ENCODE measurements at places on chromosomes 2 and 18. TPM values are rescaled to one million over a fixed set of nuclear protein-coding genes. Genes with fewer than 3 reads are reported as not detected.

- no peak for DNase-seq
Observed at GRCh38 chr2:64263315-64263714, 119.1 kb upstream of the PELI1 start.

Gene PRKAG3
- not detected for total RNA-seq

DNA sequence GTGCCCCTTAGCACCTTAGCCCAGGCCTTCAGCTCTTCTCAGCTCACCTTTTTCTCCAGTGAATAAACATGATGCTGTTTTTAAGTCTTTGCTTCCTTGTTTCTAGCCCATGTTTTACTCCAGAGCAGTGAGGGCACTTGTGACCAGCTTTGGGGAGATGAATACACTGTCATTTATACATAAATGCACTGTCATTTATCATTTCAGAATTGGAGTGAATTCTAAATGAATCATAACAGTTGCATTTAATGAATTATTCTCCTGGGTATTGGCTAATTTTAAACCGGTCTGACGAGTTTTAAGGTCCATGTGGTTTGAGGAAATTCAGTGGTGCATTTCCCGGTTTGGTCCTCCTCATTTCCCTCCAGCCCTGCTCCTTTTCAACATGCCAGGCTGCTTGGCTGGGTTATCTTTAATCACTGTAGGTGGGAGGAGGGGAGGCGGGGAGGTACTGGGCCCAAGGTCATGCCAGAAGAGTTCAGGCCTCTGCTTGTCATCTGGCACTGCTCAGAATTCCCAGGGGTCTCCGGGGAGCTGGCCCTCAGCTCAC is 23.9 kb downstream of the PRKCE start:
- DNase-seq = peak; percentile 69

- no peak for DNase-seq
Observed at GRCh38 chr2:54641988-54642387, 81.5 kb upstream of the EML6 start.

Gene RALBP1
- total RNA-seq = 80.3 TPM

Gene TDRD15
- not detected for total RNA-seq

Gene G6PC2
- not detected for total RNA-seq

DNA sequence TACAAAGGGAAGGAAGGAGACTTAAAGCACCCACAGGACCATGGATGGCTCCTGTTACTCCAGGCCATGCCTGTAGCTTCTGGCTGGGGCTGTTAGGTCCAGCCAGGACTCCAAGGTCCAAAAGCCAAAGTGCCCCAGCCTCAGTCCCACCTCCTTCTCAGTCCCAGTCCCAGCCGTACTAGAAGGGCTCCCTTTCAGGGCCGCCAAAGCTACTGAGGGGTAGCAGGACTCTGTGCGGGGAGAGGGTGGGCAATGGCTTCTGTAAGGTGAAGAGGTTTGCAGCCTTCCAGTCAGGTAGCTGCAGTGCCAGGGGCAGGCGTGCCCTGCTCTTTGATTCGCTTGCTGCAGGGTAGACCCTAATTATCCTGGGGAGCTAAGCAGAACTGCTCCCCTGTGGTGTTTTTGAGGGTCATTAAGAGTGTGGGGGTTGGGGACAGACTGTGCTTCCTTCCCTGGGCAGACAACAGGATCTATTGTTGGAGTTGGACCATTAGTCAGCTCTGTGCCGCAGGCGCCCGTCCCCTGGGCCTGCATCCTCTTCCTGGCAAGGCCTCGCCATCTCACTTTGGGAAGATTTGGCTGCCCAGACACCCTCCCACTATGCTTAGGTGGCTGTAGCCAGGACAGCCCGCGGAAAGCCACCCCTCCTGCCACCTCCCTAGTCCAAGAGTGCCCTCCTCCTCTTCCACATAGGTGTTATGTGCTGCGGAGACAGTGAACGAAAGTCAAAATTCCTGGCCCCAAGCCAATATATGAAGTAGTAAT is 118.8 kb downstream of the ZBTB7C start:
- no peak for DNase-seq

GRCh38 chr2:191301971-191302370 is 56.8 kb downstream of the MYO1B start:
- no peak for DNase-seq

- no peak for DNase-seq
Observed at GRCh38 chr2:142033393-142033792, 97.4 kb downstream of the LRP1B start.

GRCh38 chr2:36677996-36678605 is 18.4 kb upstream of the VIT start:
- DNase-seq = no peak

DNA sequence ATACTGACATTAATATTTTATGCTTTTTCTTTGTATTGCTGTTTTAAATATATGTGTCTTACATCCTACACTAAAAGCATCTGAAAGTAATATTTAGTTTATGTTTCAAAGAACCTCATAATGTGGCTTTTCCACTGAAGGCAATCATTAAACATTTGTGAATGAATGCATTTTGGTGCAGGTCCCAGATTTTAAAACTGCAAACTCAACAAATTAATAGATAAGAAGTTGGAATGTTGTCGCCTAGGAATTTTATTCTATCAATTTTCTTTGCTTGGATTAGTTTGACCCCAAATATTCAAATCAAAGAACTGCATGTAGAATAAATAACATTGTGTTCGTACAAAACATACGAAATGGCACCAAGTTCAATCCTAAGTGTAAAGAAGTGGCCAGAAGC is 44.7 kb downstream of the ATF2 start:
- DNase-seq = no peak

Gene PXDN
- total RNA-seq = 9.3 TPM

Gene VIL1
- total RNA-seq = 194 TPM

GRCh38 chr2:2851806-2852777 is 521.0 kb upstream of the MYT1L start:
- no peak for DNase-seq

- DNase-seq = no peak
Observed at GRCh38 chr2:204835786-204836185, 290.5 kb downstream of the PARD3B start.

GRCh38 chr2:43605079-43605655 is 9.3 kb upstream of the THADA start:
- DNase-seq = peak; percentile 17

Gene TGFBRAP1
- 24.3 TPM for total RNA-seq

DNA sequence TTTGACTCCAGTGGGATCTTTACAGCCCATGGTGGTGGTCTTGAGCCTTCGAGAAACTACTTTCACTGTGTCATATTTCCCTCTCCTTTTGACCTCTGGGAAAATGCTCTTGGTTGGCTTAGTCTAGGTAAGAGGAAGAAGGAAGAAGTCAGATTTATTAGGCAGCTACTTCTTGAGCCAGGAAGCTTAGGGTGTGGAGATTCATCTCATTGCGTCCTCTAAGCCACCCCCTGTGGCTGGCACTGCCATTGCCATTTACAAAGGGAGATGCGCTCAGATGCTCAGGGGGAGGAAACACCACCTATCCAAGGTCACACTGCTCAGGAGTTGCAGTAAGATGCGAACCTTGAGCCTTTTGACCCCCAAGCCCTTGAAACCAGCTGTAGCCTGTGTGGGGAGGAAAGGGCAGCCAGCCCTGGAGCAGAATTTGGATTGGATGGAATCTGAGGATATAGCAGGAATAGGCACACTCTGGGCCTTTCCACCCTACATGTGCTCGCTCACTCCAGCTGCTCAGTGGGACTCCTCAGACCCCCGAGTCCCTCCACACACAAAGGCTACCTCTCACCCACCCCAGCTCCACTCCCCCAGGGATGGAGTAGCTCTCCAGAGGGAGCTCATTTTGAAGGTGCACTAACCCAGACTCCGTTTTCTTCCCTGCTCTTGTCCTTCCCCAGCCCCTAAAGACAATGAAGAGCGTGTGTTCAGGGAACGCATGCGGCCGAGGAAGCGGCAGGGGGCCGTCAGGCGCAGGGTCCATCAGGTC is 321.3 kb upstream of the EPAS1 start:
- no peak for DNase-seq

Data from mucosa of descending colon (tissue), 3 donors.